ENCODE measurements at places on chromosomes 5 and 9. TPM values are rescaled to one million over a fixed set of nuclear protein-coding genes. Genes with fewer than 3 reads are reported as not detected.

The TMEM141 gene
- 42.3 TPM for total RNA-seq

The HARS2 gene
- 26.9 TPM for total RNA-seq

The GFPT2 gene
- total RNA-seq, result 0.15 TPM

The KLHL3 gene
- total RNA-seq, result 3.4 TPM

The ADAMTS19 gene
- not detected for total RNA-seq

The PLPPR1 gene
- not detected for total RNA-seq

The LCNL1 gene
- not detected for total RNA-seq

The CXCL14 gene
- total RNA-seq, result not detected

GRCh38 chr9:33041432-33042188, 16.5 kb downstream of the DNAJA1 start:
- no peak overlapping the region for H3K27ac ChIP-seq
- peaks cover 18% of the 10 kb centered on the region for H3K4me1 ChIP-seq
- no peaks in the 10 kb centered on the region for H3K27me3 ChIP-seq
- peaks cover 21% of the 10 kb centered on the region for H3K36me3 ChIP-seq

GRCh38 chr5:133385346-133385745, 227.0 kb downstream of the FSTL4 start:
- peaks cover 10% of the 10 kb centered on the region for H3K27me3 ChIP-seq
- H3K27ac ChIP-seq, result no peak overlapping the region
- H3K4me1 ChIP-seq, result peaks cover 5% of the 10 kb centered on the region
- no peak overlapping the region for H3K4me3 ChIP-seq

GRCh38 chr9:92983984-92984589, 36.8 kb downstream of the FGD3 start:
- H3K4me1 ChIP-seq, result peaks cover 74% of the 10 kb centered on the region
- no peak overlapping the region for H3K4me3 ChIP-seq
- no peak overlapping the region for H3K27ac ChIP-seq
- no peaks in the 10 kb centered on the region for H3K27me3 ChIP-seq

DNA sequence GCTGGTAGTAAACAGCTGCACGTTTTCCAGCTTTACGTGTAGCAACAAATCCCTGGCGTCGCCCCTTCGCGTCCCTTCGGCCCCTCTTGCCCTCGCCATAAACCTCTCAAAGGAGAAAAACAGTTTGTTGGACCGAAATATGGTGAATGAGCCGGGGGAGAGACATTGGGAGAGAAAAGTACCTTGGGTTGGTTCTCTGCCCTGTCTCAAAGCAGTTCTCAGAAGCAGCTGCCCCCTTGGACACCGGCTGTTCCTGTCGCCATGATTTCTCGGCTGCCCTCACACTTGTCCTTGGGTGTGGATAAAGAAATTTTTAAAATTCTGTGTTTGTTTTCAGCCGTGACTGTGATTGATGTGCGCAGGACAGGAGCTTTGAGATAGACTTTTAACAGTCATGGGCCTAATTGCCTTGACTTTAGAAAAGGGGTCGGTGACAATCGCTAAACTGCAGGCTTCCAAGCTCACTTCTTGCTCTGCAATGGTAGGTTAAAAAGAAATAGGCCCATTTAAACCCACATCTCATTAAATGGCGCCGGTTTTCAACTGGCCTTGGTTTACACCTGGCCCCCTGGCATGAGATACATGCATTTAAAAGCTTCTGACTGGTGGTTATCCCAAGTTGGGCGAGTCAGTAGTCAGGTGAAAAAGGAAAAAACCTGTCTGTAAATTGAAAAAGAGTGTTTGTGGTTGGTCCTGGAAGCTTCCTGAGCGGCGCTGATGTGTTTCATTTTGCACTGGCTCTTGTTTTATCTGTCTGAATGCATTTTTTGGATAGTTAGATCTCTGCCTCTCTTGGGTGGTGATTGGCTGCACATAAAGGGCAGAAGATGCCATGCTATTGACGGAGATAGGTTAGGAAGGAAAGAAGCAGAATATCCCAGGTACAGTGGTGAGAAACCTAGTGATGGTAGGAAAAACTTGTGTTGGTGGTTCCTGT, 983 bp downstream of the RCL1 start:
- no peak for DNase-seq
- peak overlapping the region; percentile 93 for H3K4me3 ChIP-seq
- H3K36me3 ChIP-seq, result peaks cover 4% of the 10 kb centered on the region
- peak overlapping the region; percentile 86 for H3K27ac ChIP-seq
- no peaks in the 10 kb centered on the region for H3K27me3 ChIP-seq
- H3K4me1 ChIP-seq, result peaks cover 48% of the 10 kb centered on the region

DNA sequence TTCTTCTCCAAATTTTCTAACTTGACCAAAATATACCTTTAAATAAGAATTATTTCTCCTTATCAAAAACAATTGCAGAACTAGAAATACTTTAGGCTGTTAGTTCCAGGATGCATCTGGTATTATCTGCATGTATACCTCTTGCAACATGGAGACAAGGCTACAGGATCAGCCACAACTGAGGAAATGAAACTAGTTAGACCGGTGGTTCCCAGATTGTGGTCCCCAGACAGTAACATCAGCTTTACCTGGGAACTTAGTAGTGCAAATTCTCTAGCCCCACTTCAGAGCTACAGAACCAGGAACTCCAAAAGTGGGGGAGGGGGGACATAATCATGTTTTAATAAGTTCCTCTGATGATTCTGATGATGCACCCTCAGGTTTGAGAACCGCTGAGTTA, 61.6 kb upstream of the C9orf72 start:
- no peak for DNase-seq
- no peaks in the 10 kb centered on the region for H3K4me1 ChIP-seq
- H3K4me3 ChIP-seq, result no peak overlapping the region
- peaks cover 24% of the 10 kb centered on the region for H3K27me3 ChIP-seq
- no peak overlapping the region for H3K27ac ChIP-seq
- no peaks in the 10 kb centered on the region for H3K36me3 ChIP-seq

GRCh38 chr9:81264516-81264915, 424.8 kb downstream of the TLE1 start:
- DNase-seq, result no peak
- H3K27me3 ChIP-seq, result no peaks in the 10 kb centered on the region
- H3K36me3 ChIP-seq, result no peaks in the 10 kb centered on the region
- no peak overlapping the region for H3K4me3 ChIP-seq
- H3K27ac ChIP-seq, result no peak overlapping the region
- no peaks in the 10 kb centered on the region for H3K4me1 ChIP-seq

DNA sequence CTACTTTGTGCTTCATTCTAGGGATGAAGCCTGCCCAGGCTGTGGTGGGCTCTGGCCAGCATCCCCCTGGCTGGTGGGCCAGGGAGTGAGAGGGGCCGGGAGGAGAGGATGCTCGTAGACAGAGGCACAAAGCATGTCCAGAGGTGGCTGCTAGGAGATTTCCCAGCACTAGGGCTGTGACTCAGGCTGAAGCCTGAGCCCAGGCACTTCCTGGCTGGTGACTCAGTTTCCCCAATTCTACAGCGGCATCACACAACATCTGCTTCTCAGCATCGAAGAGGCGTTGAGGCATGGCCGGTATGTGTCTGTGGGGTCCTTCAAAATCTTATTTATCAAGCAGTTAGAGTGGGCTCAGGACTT, 55.6 kb downstream of the DUSP1 start:
- H3K4me1 ChIP-seq, result no peaks in the 10 kb centered on the region
- H3K27me3 ChIP-seq, result peaks cover 6% of the 10 kb centered on the region
- no peak for DNase-seq

GRCh38 chr9:136995362-136995761, 1.0 kb downstream of the CLIC3 start:
- peaks cover 10% of the 10 kb centered on the region for H3K36me3 ChIP-seq
- H3K4me3 ChIP-seq, result no peak overlapping the region
- H3K4me1 ChIP-seq, result peaks cover 35% of the 10 kb centered on the region

- DNase-seq, result no peak
- no peaks in the 10 kb centered on the region for H3K36me3 ChIP-seq
- no peak overlapping the region for H3K27ac ChIP-seq
- no peak overlapping the region for H3K4me3 ChIP-seq
Observed at GRCh38 chr5:97998941-97999340, 774.5 kb upstream of the RGMB start.

GRCh38 chr5:19975795-19976194, 12.2 kb downstream of the CDH18 start:
- H3K4me1 ChIP-seq, result no peaks in the 10 kb centered on the region
- no peaks in the 10 kb centered on the region for H3K36me3 ChIP-seq
- no peak overlapping the region for H3K27ac ChIP-seq
- DNase-seq, result no peak

DNA sequence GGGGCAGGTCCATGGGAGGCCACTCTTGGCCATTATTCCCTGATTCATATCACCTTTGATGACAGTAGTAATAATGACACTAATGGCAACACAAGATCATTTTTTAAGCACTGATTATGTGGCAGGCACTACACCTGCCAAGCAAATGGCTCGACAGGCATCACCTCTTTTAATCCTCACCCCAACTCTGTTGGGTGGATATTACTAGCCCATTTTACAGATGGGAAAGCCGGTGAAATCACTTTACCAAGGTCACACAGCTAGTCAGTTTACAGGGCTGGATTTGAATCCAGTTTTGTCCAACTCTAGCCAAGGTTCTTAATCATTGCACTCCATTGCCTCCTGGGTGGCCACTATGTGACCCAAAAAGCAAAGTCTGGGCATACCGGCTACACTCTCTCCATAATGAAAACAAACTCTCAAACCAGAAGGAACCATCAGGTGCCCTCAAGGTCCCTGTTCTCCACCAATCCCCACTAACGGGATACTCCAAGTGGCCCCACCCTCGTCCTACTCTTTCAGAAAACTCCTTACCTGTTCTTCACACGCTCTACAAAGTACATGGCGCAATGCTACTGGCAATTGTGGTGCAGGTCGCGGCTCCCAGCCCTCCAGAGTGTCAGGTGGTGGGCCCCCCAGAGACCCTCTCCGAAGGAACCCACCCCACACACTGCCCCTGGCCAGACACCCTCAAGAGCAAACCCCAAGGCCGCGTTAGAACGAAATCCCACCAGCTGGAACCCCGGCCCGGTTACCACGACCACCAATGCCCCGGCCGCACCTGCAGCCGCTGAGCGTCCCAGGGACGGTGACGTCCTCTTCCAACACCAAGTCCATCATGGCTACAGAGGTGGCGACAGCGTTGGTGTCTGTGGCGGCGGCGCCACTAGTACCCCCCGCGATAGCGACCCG, 572 bp downstream of the CDK5RAP2 start:
- no peaks in the 10 kb centered on the region for H3K27me3 ChIP-seq
- peak; percentile 12 for DNase-seq
- peak overlapping the region; percentile 85 for H3K27ac ChIP-seq
- peaks cover 6% of the 10 kb centered on the region for H3K36me3 ChIP-seq
- H3K4me3 ChIP-seq, result peak overlapping the region; percentile 97
- peaks cover 47% of the 10 kb centered on the region for H3K4me1 ChIP-seq

- H3K4me1 ChIP-seq, result no peaks in the 10 kb centered on the region
- no peak overlapping the region for H3K27ac ChIP-seq
- no peaks in the 10 kb centered on the region for H3K36me3 ChIP-seq
- no peak overlapping the region for H3K4me3 ChIP-seq
Observed at GRCh38 chr5:9348401-9348996, 197.4 kb downstream of the SEMA5A start.
